ENCODE measurements at places on chromosomes 11 and 22.

DNA sequence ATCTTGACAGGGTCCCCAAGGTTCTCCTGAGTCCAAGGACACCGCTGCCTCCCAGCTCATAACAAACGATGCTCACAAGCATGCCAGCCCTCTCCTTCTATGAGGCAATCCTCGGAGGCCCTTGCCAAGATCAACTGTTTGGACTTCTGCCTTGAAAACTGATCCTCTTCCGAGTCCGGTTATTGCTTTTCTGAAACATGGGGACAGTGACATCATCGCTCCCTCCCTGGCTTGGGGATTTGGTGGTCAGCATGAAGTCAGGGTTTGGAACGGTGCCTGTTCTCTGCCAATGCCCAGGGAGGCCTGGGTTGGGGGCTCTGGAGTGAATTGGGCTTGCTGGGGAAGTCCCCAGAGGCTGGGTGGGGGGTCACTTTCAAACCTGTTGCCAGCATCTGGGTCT is 149.3 kb downstream of the FBXO7 start:
- DNase-seq, result no peak

DNA sequence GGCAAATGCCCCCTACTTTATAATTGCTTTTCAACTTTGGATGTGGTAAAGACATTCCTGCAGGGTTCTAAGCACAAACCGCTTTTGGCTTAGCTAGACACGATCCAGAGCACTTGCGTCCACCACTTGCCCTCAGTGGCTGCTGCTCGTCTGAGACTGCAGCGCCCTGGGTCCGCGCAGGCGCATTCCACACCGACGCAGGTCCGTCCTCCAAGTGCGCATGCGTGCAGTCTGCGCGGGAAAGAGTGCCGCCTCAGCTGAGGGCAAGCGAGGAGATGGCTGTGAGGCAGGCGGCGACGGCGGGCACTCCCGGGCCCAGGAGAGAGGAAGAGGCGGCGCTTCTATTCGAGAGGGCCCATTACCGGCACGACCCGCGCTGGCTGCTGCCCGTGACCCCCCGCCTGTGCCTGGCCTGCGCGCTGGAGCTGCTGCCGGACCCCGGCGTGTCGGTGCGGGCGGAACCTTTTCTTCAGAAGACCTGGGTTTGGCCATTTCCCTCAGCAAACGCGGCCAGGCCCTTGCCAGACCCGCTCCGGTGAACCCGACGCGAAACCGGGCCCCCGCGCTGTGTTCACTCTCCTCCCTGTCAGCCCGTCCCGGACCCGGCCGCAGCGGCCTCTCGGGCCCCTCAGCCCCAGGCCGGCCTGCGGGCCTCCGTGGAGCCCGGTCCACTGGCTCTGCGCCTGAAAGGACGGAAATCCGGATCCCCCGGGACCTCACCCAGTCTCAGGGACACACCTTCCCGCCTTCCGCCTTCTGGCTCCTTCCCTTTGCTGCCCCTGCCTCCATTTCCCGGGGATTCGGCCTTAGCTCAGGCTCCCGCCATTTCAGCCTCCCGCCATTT is at the start of gene MEI1:
TSS of gene MEI1 (plus strand) at position 240 of the 844 bp plus-strand sequence. CDS start at position 276, 36 bp downstream.
- no peak for DNase-seq

DNA sequence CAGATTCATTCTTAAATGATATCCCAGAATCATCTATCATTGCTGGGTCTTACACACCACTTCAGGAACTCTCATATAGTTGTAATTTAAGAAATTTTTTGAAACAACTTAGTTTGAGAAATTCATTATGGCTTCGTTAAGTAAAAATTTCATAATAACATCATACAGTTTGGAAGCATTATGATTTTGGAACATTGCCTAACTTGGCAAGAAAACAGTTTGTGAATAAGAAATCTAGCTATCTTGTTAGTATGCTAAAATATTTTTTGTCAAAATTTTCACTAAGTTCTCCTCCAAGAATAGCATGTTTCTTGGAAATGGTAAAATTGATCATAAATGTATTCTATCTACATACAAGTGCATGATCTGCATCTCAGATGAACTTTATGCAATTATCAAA is 217.7 kb downstream of the CNTN5 start:
- no peak for DNase-seq

- no peak for DNase-seq
Observed at GRCh38 chr11:123233280-123233974, 38.4 kb upstream of the CLMP start.

DNA sequence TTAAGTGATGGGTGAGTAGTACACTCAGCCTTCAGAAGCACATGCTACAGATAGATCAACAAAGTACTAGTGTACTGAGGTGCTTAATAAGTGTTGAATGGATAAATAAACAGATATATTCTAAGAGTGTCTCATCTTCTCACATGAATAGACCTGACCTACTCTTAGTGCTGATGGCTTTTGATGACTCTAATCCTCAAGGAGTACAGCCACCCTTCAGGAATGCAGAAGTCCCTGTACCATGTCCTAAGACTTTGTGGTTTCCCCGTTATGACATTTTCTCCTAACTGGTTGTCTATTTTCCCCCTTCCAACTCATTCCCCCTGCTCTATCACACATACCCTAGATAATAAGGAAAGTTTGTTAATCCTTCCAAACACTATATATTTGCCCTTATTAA is 61.6 kb downstream of the C11orf65 start:
- no peak for DNase-seq

All from osteocyte (in vitro differentiated cells).